ENCODE measurements at places on chromosomes 2 and 18. TPM values are rescaled to one million over a fixed set of nuclear protein-coding genes. Genes with fewer than 3 reads are reported as not detected.

GRCh38 chr18:4748975-4749374, 293.9 kb upstream of the DLGAP1 start:
- DNase-seq: no peak

- peak; percentile 49 for DNase-seq
Measured at GRCh38 chr2:101205521-101206479, 46.9 kb upstream of the CNOT11 start.

- no peak for DNase-seq
Measured at GRCh38 chr2:226427538-226428307, 371.9 kb downstream of the IRS1 start.

DNA sequence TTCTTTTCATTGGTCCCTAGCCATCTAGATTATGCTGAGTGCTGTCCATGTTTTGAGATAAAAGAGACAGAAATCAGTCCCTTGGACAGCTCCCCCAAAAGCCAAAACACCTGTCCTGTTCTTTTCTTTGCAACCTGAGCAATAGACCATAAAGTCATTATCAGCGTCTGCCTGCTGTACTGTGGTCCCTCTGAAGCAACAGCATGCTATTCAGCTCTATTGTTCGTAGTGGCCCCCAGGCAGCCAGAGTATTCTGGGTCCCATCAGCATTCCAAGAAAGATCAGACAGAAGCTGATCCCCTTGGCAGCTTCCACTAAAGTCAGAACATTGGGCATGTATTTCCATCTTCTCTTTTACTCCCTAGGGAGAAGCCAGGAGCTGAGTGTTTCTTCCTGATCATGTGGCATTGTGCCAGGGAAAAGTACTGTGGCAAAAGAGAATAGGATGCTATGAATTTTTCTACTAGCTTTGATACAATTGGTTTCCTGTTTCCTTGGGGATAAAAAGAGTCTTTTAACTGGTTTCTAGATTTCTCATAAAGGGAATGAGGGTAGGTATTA, 33.6 kb upstream of the ZSWIM2 start:
- peak; percentile 18 for DNase-seq

DNA sequence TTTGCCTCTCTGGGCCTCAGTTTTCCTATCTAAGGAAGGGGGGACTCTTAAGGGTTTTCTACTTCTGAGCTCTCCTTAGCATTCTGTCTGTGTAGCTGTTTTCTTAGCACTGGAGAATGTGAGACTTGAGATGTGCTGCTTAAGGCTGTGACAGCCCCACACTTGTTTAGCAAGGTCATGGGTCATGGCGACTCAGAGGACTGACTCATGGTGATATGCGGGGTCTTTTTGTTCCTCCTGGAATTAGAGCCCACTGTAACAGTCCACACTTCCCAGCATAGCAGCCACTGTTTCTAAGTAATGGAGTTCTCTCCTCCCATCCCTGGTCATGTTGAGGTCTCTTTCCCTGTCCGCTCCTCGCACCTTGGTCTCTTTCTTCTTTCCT, 4.1 kb upstream of the LPIN1 start:
- no peak for DNase-seq

GRCh38 chr18:55064760-55065159, 105.5 kb upstream of the CCDC68 start:
- DNase-seq: no peak

DNA sequence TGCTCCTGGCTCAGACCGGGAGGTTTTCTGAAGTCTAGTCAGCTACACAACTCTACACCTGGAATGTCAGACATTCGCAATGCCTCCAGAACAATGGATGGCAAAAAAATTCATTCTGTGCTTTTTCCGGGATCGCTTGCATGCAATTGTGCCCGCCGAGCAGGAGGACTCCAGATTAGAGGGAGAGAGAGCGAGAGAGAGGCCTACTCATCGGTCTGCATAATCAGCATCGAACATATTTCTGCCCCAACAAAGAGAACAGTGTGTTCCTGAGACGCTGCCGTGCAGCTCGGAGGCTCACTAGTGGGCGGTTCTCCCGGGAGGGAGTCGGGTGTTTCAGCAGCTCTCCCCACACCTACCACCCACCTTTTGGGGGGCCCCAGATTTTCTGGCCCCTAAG, 117.1 kb downstream of the KLHL29 start:
- DNase-seq: no peak

DNA sequence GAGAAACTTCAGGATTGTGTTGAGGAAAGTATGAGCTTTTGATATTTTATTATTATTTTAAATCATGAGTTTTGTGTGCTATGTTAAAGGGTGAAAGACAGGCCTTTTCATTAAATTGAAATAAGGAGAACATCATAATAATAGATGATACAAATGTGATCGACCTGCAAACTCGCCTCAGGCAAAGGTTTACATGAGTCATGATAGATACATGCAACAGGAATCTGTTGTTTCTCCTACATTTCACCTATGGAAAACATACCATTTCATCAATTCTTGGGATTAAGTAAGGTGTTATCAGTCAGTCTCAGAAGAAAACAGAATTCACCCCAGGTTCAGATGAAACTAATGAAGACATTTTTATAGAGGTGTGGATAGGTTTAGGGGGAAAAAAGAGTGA, 1992.5 kb upstream of the PIK3C3 start:
- DNase-seq: no peak

DNA sequence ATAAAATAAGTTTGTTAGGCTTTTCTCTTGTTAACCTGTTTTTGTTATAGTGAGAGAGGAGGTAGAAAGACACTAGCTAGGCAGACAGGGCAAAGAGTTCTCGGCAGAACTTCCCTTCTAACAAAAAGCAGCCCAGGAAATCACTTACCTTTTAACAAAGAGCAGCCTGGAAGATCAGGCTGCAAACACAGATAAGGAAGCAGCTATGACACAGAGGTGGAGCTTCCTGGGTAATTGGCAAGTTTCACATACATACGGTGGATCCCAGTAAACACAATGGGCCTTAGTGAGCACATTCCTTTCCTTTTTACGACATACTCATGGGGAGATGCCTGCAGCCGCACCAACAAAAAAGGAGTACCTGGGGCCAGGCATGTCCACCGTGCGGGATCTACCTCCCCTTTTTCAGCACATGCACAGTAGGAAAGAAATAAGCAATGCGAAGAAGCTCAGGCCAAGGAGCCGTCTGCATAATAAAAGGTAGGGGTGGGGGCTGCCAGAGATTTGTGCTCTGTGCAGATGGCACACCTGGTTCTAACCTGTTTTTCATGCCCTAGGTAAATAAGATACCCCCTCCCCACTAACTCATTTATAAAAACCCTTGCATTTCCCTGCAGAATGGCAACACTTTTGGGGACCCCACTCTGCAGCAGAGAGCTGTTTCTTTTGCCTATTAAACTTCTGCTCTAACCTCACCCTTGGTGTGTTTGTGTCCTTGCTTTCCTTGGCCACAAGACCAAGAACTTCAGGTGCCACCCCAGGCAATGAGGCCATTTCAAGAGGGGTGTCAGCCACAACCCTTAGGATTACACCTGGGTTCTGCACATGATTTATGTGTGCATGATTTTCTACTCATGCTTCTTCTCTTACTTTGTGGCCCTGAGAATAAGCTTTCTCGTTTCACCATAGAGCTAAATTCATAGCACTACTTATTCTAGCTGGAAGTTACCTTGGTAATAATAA, 26.5 kb downstream of the MDH1 start:
- no peak for DNase-seq

GRCh38 chr2:88666576-88666975, 24.9 kb upstream of the RPIA start:
- DNase-seq: no peak

DNA sequence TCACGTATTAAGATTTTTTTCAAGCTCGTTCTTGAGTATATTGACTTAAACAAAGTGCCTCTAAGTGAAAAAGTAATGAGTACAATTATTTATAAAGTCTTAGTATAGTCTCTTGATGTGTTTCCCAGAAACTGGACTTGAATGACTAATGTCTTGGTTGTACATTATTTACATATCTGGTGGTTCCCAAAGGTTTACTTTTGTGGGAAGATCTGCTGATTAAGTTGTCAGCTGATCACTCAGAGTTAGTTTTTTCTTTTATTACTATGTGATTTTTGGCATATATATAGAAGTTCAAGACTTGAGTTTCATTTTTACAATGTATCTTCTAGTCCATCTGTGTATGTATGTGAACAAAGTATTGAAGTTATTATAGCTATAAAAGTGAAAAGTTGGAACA, 29.5 kb downstream of the RNF144A start:
- no peak for DNase-seq

DNA sequence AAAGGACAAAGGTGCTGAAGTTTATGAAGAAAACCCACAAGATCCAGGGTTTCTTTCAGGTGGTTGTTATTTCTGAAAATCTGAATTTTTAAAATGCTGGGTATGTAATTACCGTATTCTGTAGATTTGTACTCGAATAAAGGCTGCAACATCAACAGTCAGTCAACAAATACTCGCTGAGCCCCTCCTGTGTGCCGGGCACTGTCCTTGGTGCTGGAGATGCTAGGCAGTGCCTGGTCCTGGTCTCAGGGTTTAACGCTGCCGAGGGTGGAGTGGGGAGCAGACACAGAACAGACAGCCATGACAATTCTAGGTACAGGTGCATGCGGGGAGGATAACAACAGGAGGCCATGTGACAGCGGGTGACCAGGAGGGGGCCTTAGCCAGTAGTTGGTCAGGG, 27.2 kb upstream of the PDIA6 start:
- DNase-seq: no peak

GRCh38 chr2:98487101-98487805, 42.6 kb downstream of the INPP4A start:
- no peak for DNase-seq

- no peak for DNase-seq
Measured at GRCh38 chr18:8871489-8871888, 166.1 kb downstream of the MTCL1 start.

GRCh38 chr18:39025531-39025930, 1459.9 kb upstream of the CELF4 start:
- DNase-seq: no peak

DNA sequence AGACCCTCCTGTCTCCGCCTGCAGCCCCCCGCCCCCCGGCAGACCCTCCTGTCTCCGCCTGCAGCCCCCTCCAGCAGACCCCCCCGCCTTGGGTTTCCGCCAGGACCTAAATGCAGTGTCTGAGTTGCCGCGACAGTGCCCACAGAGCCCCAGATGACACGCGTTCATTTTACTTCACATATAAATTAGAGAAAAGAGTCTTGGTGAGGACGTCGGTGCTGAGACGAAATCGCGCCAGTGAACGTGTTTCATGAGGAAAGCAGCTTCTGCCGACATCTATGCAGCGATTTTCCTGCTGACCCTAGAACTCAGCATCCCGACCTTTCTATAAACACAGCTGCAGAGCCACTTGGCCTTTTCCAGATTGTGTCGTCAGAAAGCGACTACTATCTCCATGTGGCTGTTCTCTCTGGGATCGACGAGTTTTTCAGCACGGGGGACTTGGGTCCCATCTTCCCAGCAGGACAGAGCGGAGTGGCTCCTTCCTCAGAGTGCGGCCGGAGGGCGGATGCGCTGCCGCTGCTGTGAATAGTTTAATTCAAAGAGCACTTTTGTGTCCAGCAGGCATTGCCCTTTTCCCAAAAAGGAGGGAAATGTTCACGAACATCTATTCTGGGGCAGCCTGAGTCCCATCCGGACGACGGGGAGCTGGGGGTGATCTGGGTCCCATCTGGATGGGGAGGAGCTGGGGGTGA, 136.7 kb downstream of the NFATC1 start:
- peak; percentile 12 for DNase-seq

DNA sequence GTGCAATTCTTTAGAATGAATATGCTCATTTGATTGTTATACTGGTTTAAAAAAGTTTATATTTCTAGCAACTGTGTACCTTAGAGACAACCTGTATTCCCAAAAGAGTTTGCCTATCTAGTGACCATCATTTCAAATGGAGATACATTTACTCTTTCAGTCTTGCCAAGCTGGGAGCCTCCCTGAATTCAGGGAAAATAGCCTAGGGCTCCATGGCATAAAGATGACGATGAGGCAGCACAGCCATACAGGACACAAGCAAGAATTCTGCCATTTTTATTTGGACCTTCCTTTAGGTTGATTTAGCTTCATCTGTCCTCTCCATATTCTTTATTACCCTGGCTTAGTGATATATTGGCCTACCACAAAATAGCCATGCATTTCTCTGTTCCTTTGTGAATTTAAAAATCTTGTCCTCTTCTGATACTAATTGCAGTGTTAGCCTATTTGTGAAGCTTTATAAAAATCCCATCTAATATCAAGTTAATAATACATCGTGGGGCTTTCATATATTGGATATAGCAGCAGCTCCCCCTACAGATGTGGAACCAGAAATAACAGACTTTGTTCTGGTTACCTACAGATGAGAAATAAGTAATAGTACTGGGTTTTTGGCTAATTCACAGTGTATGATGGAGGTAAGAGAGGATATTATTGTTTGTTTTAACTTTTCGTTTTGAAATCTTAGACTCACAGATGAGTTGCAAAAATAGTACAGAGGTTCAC, 1661.9 kb upstream of the PIK3C3 start:
- no peak for DNase-seq

GRCh38 chr2:9741110-9741509, 102.2 kb upstream of the TAF1B start:
- no peak for DNase-seq

- no peak for DNase-seq
Measured at GRCh38 chr2:84989927-84990326, 19.0 kb downstream of the KCMF1 start.

GRCh38 chr18:51630706-51631105, 433.2 kb upstream of the MEX3C start:
- no peak for DNase-seq

DNA sequence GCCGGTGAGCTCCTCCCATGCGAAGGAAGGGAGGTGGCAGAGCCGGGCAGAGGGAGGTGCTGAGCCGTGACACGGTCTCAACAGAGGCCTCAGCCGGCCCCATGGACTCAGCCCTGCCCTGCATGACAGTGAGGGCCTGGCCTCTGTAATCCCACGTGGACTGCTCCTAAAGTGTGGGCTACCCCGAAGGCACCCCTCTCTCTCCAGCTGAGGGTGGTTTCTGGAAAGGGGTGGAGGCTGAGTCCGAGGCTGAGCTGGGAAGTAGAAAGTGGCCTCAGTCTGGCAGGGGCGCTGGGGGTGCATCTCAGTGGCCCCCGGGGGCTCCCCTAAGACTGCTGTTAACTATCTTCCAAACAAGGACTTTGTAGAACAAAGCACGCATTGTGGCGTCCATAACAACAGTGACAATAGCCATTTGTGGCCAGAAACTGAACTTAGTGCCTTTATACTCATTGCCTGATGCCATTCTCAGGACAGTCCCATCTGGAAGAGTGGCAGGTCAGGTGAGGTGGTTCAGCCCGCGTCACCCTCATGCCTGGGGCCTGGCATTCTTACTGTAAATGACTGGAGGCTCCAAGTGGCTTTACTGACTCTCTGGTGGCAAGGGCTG, 192.4 kb downstream of the TWIST2 start:
- no peak for DNase-seq

ZNF521 gene
- 50.2 TPM for total RNA-seq

UCN gene
- total RNA-seq: 8.5 TPM

WDCP gene
- 5.9 TPM for total RNA-seq

APCDD1 gene
- 115 TPM for total RNA-seq

XIRP2 gene
- not detected for total RNA-seq

CNOT11 gene
- total RNA-seq: 22.5 TPM

MBP gene
- total RNA-seq: 14.3 TPM

ACOXL gene
- total RNA-seq: not detected

BCL11A gene
- total RNA-seq: 1.5 TPM

KATNAL2 gene
- total RNA-seq: 14.3 TPM

ATP6V1B1 gene
- total RNA-seq: not detected

REEP1 gene
- total RNA-seq: 24.5 TPM

QPCT gene
- 46.9 TPM for total RNA-seq

SPEG gene
- 22.9 TPM for total RNA-seq
